ENCODE measurements at places on chromosomes 2 and 18. TPM values are rescaled to one million over a fixed set of nuclear protein-coding genes. Genes with fewer than 3 reads are reported as not detected.

Gene XDH
- total RNA-seq, result 39.7 TPM

Gene AQP12A
- total RNA-seq, result not detected

Gene ANKRD53
- total RNA-seq, result 0.40 TPM

Gene CSRNP3
- total RNA-seq, result 1.2 TPM

Gene GKN1
- not detected for total RNA-seq

Gene IL18R1
- total RNA-seq, result 1.1 TPM

Gene APCDD1
- total RNA-seq, result 42.2 TPM

Gene VIL1
- not detected for total RNA-seq

Gene MAP3K19
- not detected for total RNA-seq

Gene TFCP2L1
- 36.5 TPM for total RNA-seq

Gene HRH4
- total RNA-seq, result 0.28 TPM

Gene GPR35
- 0.24 TPM for total RNA-seq

Gene CNDP1
- not detected for total RNA-seq

Gene RTTN
- 7.8 TPM for total RNA-seq

Gene AP1S3
- total RNA-seq, result 20.8 TPM

Gene LIPG
- 8.6 TPM for total RNA-seq

Gene PDE1A
- total RNA-seq, result 1.2 TPM

Gene ABHD1
- not detected for total RNA-seq

Gene TDRD15
- not detected for total RNA-seq

Gene HOXD12
- total RNA-seq, result not detected

Gene SLC16A14
- total RNA-seq, result 3.8 TPM

Gene LIMS4
- total RNA-seq, result 0.20 TPM

All from esophagus mucosa (tissue), 1 donor.